ENCODE measurements at places on chromosomes 2 and 18.

GRCh38 chr2:7567646-7568045 lies 650.4 kb downstream of the RNF144A start:
- DNase-seq: peak; percentile 69

DNA sequence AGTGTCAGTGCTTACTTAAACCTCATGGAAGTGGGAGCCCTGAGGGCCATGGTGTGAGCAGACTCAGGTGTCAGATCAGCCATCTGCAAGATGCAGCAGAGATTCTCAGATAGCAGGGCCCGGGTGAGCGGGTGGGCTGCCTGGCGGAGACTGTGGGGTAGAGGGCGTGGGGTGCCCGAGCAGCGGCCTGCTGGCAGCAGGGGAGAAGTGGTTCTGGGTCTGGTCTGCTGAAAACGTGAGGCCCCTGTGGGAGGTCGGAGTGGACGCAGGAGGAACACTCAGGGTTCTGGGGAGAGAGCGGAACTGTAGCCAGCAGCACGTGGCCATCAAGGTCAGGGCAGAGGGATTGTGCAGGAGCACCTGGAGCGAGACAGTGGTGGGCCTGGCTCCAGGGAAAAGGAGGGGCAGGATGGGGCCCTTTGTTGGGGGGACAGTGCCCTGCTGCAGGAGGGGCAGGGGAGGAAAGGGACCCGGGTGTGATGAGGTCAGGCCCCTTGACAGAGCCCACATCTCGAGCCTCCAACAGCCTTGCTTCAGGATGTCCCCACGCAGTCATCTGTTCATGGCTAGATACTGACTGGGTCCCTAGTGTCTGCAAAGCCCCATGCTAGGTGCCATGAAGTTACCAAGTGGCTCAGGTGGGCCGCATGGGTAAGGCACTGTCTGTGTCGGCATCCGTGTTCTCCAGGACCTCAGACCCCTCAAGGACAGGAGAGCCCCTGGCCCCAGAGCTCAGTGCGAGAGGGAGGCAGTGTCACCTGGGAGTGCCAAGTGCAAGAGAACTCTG lies 2.7 kb upstream of the ESPNL start:
- peak; percentile 3 for DNase-seq

GRCh38 chr2:62874881-62875383 lies 169.4 kb downstream of the EHBP1 start:
- DNase-seq: no peak

GRCh38 chr2:104378853-104379374 lies 475.0 kb upstream of the POU3F3 start:
- DNase-seq: peak; percentile 68

GRCh38 chr2:148810081-148810480 lies 64.9 kb upstream of the KIF5C start:
- no peak for DNase-seq

GRCh38 chr18:80147418-80148325 lies 38.6 kb downstream of the ADNP2 start:
- peak; percentile 73 for DNase-seq

GRCh38 chr2:136956050-136956449 lies 190.7 kb downstream of the THSD7B start:
- DNase-seq: no peak

DNA sequence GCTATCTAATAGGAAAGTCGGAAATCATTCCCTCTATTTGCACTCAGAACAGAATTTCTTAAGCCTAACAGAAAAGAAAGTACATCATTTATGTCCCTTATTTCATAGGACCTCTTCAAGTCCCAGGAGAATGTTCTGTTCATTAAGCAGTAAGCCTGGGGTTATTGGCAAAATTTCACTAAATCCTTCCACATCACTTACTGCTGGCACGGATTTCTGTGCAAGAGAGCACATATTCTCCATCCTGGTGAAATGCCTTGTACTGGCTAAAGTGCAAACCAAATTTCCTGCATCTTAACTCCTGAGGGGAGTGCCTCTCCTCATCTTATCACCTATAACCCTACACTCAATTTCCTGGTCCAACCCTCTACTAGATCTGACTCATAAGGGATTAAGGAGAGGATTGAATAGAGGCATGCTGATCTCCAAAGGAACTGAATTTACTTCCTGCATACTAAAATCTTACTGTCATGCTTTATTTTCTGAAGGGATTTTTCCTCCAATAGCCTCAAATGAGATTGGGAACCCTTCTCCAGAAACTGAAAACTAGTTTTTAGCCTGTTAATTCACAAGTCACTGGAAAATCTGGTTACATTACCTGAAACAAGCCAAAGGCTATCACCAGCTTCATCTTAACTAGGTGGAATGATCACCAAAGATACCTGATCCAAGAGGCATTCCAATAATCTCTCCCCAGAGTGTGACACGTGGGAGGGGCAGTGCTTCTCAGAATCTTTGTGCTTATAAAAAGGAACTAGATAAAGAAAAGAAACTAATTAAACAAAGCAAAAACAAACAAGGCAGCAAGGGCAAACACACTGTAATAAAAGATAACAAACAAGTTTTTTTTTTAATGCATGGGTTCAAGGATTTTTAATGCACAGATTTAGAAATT lies 311.1 kb downstream of the NR4A2 start:
- DNase-seq: no peak

GRCh38 chr2:11716689-11717321 lies 29.6 kb upstream of the LPIN1 start:
- no peak for DNase-seq

Data from DND-41 (cell line).